ENCODE measurements at places on chromosomes 11 and 22.

GRCh38 chr11:26753723-26754504 lies 32.1 kb upstream of the SLC5A12 start:
- DNase-seq: no peak

- no peak for DNase-seq
Measured at GRCh38 chr11:114202011-114202609, 94.1 kb upstream of the NNMT start.

DNA sequence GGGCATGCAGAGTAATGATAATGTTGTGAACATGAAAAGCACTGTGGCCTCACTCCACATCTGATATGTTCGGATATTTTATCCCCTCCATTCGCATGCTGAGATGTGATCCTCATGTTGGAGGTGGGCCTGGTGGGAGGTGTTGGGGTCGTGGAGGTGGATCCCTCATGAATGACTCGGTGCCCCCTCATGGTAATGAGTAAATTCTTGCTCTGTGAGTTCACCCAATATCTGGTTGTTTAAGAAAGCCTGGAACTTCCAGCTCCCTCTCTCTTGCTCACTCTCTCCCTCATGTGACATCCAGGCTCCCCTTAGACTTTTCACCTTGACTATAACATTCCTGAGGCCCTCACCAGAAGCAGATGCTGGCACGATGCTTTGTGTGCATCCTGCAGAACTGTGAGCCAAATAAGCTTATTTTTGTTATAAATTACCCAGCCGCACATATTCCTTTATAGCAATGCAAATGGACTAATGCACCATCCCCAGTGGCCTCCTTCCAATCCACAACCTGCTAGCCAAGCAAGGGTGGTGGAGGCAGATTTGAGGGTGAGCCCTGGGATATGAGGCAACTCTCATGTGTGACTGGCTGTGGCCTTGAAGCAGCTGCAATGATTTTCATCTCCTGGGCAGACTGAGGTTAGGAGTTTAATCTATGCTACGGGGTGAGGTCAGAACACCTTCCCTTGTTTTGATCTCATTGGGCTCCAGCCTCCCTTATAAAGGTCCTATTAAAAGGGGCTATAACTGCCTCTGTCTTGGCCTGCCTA lies 276.5 kb downstream of the ETS1 start:
- no peak for DNase-seq

GRCh38 chr22:21702094-21702493 lies 33.5 kb downstream of the YPEL1 start:
- no peak for DNase-seq

GRCh38 chr22:46448333-46448732 lies 89.1 kb downstream of the CELSR1 start:
- no peak for DNase-seq

DNA sequence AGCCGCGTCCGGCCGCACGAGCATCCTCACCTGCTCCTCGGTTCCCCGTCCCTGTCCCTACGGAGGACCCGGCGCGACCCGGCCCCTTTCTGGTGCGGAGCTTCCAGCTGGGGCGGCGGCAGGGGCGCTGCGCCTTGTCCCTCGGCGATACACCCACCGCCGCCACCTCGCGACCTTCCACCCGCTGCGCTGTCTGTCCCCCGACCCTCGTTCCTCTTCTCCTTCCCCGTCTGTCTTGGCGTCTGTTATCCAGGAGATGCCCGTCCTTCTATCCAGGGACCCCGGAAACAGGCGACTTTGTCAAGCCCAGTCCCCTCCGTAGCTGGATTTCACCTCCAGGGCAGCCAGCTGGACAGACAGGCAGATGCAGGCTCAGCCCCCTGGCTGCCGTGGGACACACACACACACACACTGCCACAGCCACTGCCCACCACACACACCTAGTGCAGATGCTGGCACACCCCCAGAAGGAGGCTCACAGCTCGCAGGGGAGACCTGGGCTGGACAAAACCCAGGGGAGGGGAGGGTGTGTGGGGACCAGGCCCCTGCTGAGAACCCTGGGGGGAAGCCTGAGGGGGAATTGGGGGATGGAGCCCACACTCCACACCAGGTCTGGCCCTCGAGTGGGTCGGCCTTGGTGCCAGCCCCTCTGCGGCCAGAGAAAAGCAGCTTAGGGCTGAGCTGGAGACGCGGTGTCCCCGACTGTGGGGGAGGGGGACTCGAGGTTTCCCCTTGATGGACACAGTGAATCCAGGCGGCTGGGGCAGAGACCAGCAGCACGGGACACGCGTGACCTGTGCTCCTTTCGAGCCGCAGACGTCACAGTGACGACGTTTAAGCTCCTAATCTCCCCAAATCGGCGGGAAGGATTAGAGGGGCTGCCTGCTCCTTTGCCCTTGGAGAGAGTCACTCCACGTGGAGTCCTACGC lies 788 bp downstream of the DRD4 start:
- DNase-seq: no peak

GRCh38 chr11:113628912-113629311 lies 77.2 kb downstream of the TMPRSS5 start:
- DNase-seq: no peak

GRCh38 chr11:34613552-34614056 lies 7.3 kb upstream of the EHF start:
- DNase-seq: peak; percentile 38

- DNase-seq: no peak
Measured at GRCh38 chr11:12800032-12800671, 125.9 kb downstream of the TEAD1 start.

- DNase-seq: no peak
Measured at GRCh38 chr11:120680322-120680721, 168.8 kb downstream of the GRIK4 start.

DNA sequence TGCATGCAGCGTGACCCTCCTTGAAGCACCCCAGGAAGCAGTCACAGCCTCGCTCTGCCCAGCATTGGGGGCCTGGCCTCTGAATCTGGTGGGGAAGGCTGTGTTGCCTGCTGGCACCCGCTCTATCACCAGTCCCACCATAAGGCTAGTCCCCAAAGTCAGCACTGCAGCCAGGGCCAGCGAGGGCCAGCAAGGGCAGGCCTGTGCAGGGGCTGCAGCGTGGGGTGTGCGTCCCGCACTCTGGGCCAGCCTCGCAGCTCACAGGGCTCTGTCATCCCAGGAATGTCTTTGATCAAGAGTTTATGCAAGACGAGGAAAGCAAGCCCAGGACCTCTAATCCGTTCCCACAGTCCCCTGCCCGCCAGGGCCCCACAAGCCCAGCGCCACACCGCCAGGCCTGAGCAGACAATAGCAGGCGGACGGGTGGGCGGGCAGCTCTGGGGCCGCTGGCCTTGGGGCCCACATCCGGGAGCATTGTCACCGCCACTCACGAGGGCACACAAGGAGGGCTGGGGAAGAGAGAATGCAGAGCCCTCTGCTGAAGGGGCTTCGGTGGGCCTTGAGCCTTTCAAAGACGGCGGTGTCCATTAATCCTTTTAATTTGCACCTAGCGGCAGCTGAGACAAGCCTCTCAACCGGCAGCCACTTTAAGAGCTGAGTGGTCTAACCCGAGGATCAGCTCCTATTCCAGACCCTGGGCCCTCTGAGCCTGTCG lies 17.1 kb downstream of the LTO1 start:
- DNase-seq: no peak

- peak; percentile 9 for DNase-seq
Measured at GRCh38 chr11:3169255-3170043, 4.3 kb upstream of the OSBPL5 start.

GRCh38 chr11:74669211-74670160 lies 61.7 kb downstream of the CHRDL2 start:
- DNase-seq: no peak

GRCh38 chr11:70040869-70041501 lies 37.1 kb upstream of the ANO1 start:
- no peak for DNase-seq

DNA sequence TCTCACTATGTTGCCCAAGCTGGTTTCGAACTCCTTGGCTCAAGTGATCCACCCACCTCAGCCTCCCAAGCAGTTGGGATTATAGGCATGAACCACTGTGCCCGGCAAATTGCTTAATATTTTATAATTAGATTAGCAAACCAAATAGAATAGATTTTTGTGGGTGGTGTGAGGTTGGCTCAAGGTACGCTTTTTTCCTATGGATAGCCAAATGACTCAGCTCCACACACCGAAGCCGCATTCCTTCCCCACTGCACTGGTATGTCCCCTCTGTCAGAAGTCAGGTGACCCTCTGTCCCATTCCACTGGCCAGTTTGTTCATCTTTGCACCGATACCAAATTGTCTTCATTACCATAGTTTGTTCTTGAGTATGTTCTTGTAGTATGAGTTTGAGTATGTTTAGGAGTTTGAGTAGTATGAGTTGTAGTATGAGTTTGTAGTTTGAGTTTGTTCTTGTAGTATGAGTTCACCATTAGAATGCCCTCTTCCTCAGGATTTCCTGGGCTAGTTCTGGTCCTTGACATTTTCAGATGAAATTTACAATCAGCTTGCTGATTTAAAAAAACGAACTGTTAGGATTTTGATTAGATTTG lies 19.4 kb downstream of the SUSD2 start:
- DNase-seq: no peak

DNA sequence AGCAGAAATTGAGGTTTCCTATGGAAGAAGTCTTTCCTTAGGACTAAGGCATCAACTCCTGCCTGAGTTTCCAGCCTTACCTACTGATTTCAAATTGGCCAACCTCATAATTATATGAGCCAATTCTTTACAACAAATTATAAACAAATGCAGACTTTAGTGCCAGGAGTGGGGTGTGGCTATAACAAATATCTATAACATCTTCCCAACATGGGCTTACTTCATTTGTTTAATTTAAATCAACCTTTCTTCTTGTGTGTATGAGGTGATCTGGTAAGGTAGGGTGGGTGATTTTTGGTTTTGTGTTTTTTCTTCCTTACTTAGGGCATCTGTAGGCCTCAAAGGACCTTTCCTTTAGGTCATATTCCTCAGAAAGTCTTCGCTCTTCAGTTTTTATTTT lies 354.9 kb downstream of the SHANK2 start:
- DNase-seq: no peak

DNA sequence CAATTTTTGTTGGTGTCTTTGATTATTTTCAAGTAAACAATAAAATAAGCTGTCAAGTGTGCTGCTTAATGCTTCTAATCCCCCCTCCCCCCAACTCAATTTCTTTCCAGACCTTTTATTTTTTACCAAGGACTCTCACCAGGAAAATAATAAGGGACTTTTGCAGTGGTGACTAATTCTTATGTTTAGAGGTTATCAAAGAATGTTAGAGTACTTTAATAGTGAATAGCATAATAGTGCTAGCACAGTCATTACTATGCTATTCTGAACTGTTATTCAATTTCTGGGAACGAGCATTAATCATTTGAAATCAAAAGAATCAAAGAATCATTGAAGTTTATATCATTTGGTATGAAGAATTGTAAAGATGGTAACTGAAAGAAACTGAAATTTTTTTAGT lies 251.4 kb downstream of the DDX10 start:
- no peak for DNase-seq
